NCI-H526 treated with DMSO at 0.1 percent for 48 hours (cell line): ENCODE measurements at places on chromosomes 6 and 20.

GRCh38 chr6:136647363-136647852 is 97.2 kb upstream of the MAP7 start:
- DNase-seq = no peak

GRCh38 chr6:81979767-81980166 is 227.3 kb upstream of the TENT5A start:
- no peak for DNase-seq

GRCh38 chr20:11521476-11522365 is 396.0 kb upstream of the BTBD3 start:
- no peak for DNase-seq

GRCh38 chr6:154894902-154895301 is 100.2 kb upstream of the TIAM2 start:
- no peak for DNase-seq

GRCh38 chr20:17520583-17520982 is 10.6 kb downstream of the BFSP1 start:
- DNase-seq = no peak

GRCh38 chr6:84638286-84638685 is 126.1 kb downstream of the TBX18 start:
- no peak for DNase-seq

DNA sequence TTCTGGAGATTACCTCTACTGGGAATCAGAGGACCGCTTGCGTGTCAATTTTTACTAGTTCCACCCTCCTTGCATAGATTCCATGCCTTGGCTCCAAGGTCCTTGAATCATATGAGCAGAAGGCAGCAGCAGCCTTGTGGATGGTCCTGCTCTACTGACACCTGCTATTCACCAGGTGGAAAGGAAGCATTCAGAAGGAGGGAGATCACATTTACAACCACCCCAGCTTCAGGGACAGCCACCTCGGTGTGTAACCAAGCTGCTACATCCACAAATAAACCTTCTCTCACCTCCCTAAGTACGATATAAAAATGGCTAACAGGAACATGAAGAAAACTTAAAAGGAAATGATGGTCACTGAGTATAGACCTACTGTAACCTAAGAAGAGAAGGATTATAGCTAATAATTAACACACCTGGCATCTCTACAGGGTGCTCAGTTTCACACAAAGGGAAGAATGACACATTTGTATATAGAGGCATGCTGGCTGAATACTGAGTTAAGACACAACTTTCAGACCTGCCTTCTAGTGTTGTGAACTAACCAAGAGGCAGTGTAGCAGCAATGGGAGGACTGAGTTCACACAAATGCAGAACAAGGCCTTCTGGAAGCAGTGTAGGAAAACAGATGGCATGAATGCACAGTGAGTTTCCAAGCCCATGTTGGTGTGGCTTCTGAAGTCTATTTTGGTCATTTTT is 46.3 kb upstream of the SRPK1 start:
- DNase-seq = no peak

GRCh38 chr6:130872250-130873095 is 45.3 kb downstream of the SMLR1 start:
- no peak for DNase-seq

- DNase-seq = no peak
Observed at GRCh38 chr6:108831104-108831503, 17.1 kb upstream of the ARMC2 start.

DNA sequence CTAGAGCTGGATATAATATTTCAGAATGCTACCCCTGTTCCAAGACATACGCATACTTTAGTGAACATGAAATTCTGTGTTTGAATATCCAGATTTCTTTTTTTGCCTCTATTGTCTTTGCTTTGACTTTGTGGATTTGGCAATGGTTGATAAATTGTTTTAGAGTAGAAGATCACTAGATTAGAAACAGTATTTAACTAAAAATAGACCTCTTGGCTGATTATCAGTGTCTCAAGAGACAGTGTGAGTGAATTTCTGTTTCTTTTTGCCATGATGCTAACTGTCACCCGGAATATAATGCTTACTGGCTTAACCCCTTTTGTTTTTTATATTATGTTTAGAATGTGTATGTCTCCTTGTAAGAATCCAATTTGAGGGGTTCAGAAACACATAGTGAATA is 102.5 kb downstream of the PLCB1 start:
- DNase-seq = no peak

DNA sequence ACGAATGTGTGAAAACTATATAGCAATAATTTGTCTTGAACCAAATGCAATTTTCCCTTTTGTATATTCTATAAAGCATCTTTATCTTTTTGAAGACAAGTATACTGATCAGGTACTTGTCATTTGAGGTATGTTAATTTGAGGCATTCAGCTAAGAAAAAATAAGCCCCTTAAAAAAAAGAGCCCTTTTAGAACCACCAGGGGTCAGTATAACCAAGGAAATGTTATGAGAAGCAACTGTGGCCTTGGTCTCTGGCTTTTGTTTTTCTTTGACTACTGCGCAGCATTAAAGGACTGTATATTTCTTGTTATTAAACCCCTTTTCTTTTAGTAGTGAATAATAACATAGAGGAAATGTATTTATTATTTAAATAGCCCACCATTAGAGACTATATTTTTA is 43.1 kb downstream of the CD109 start:
- DNase-seq = peak; percentile 55
